ENCODE measurements at places on chromosomes 12 and 14. TPM values are rescaled to one million over a fixed set of nuclear protein-coding genes. Genes with fewer than 3 reads are reported as not detected.

Gene RIMKLB
- 94.8 TPM for total RNA-seq

DNA sequence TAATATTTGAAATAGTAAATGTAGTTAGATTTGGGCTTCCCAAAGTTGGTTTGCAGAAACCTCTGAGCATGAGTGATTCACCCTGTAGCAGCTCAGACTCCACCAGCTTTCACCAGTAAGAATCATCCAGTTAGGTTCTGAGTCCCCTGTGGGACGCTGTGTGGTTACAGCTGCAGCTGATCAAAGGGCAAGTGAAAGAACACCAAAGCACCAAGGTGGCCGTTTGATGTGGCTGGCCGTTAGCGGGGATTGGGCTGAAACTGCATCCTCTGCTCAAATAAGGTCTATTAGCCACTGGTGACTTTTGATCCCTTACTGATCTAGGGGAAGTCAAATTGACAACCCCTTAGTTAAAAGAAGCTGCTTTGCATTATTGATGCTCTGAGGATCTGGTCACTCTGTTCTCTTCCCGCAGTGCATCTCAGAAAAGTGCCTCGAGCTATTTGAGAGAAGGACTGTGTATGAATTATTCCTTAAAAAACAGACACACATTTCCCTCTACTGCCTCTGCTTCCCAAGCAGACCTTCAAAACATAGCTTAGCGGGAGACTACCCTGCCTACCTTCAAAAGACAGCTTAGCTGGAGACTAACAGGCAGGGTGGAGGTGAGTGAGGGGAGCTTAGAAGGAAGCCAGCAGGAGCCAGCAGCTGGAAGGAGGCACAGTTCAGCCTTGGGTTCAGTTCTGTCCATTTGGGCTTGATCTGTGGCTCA, 3.7 kb downstream of the ABHD12B start:
- no peak for DNase-seq

DNA sequence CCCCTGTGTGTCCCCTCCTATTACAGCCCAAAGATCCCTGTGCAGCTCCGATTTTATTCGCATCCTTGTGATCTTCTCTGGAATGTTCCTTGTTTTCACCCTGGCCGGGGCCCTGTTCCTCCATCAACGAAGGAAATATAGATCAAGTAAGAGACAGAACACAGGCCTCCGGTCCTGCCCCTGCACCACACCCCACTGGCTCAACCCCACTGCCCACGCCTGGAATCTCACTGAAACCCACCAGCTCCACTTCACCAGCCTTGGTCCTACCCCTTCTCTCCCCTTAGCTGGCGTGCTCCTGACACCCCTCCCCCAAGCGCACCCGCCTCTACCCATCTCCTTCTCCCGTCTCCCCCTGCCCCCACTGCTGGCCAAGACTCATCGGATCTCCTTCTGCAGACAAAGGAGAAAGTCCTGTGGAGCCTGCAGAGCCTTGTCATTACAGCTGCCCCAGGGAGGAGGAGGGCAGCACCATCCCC, 934 bp upstream of the TAPBPL start:
- DNase-seq = peak; percentile 49

Gene SELPLG
- 0.56 TPM for total RNA-seq

- no peak for DNase-seq
These were observed 1009.1 kb upstream of the FLRT2 start for GRCh38 chr14:84520711-84521338.

GRCh38 chr12:97482143-97482693, 19.6 kb downstream of the RMST start:
- no peak for DNase-seq

Gene OR4E2
- total RNA-seq = not detected

- DNase-seq = peak; percentile 95
These were observed 12.3 kb downstream of the METTL3 start for GRCh38 chr14:21498540-21499526.

GRCh38 chr12:91225316-91225715, 42.7 kb upstream of the DCN start:
- DNase-seq = no peak

- peak; percentile 54 for DNase-seq
These were observed 249.5 kb upstream of the DCN start for GRCh38 chr12:91432089-91432488.

DNA sequence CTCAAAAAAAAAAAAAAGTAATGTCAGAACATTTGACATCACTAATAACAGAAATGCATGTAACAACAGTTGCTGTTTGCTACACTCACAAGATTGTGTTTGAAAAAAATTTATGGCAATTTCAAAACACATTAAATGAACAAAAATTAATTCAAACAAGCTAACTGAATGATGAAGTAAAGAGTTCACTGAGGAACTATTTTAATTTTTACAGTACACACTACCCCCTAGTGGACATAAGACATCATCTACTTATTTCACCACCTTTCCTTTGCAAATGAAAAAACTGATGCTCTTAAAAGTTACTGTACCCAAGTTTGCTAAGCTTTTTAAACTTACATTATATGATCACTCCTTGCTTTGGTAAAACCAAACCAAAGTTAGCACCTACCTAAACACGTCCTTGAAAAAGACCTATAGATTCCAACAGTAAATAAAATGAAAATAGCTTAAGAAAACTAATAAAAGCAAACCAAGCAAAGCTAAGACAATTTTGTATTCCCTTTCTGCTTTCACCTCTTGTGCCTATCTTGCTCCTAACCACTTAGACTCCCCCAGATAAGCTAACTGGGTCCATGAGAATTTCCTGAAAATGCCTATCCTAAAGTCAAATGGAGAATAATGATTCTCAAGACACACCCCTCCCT, 22.2 kb downstream of the UBE2N start:
- peak; percentile 69 for DNase-seq

Gene LRP6
- 61.7 TPM for total RNA-seq

Gene TAS2R14
- 5.9 TPM for total RNA-seq

Gene HOXC5
- total RNA-seq = not detected

DNA sequence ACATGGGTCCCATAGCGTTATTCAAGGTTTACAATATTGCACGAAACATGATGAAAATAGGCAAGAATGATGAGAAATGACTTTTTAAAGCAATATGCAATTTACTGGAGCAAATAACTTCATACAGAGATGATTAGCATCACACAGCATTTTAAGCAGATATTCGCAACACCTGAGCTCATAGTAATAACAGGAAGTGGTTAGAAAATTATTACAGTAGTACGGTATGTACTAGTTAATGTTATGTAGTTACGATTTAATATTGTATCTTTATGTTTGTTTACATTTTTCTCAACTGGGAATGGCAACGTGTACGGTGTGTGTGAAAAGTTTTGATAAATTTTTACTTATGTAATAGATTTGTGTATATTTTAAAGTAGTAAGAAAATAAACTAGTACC, 102.6 kb downstream of the OSBPL8 start:
- DNase-seq = no peak

Gene WNT1
- total RNA-seq = not detected

GRCh38 chr12:54988402-54989054, 4.0 kb upstream of the TESPA1 start:
- DNase-seq = no peak

Gene KLRK1
- not detected for total RNA-seq

- DNase-seq = no peak
These were observed 41.4 kb upstream of the AMIGO2 start for GRCh38 chr12:47121146-47121545.

GRCh38 chr12:69515394-69515930, 45.3 kb downstream of the FRS2 start:
- DNase-seq = no peak

Gene TTC6
- total RNA-seq = not detected

Gene SLC35F4
- not detected for total RNA-seq

Gene ITGA7
- total RNA-seq = 49.1 TPM

Gene PIWIL1
- total RNA-seq = not detected

Gene PMCH
- not detected for total RNA-seq

Gene TESPA1
- not detected for total RNA-seq

Gene RTL1
- not detected for total RNA-seq

Gene OTOGL
- 0.35 TPM for total RNA-seq

DNA sequence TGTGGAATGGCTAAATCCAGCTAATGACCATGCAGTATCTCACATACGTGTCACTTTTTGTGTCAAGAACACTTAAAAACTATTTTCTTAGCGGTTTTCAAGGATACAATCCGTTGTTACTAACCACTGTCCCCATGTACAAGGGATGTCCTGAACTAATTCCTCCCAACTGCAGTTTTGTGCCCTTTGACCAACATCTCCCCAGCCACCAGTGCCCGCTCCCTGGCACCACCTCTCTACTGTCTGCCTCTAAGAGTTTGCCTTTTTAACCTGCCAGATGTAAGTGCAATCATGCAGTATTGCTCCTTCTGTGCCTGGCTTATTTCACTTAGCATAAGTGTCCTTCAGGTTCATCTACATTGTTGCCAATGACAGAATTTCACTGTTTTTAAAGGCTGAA, 315.7 kb downstream of the TMEM121 start:
- DNase-seq = no peak

GRCh38 chr12:28257411-28257810, 67.2 kb downstream of the CCDC91 start:
- DNase-seq = no peak

DNA sequence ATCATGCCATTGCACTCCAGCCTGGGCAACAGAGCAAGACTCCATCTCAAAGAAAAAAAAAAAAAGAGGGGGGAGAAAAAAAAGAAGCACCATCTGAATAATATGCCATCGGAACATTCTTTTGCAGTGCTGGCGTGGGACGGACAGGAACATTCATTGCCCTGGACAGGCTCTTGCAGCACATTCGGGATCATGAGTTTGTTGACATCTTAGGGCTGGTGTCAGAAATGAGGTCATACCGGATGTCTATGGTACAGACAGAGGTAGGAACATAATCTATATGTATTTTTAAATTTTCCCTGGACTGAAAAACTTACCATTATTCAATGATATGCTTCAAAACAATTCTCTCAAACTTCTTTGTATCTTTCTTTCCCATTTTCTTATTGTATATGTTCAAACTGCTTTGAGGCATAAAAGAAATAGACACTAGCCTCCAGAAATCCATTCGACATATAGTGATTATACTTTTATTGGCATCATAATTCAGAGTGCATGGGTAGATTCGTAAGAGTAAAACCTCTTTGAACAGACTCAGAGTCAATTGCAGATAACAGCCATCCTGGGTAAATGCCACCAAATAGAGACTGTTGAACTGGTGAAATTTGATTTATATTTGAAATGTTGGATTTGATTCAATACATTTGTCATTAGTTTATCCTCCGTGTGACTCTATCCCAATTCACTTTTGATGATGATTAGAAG, 199.7 kb downstream of the EPS8 start:
- no peak for DNase-seq

- DNase-seq = no peak
These were observed 5.3 kb downstream of the LTB4R start for GRCh38 chr14:24316597-24316950.

GRCh38 chr14:68405961-68406360, 386.9 kb downstream of the ZFP36L1 start:
- DNase-seq = no peak

GRCh38 chr12:57332646-57333312, 81.8 kb upstream of the STAC3 start:
- DNase-seq = no peak

DNA sequence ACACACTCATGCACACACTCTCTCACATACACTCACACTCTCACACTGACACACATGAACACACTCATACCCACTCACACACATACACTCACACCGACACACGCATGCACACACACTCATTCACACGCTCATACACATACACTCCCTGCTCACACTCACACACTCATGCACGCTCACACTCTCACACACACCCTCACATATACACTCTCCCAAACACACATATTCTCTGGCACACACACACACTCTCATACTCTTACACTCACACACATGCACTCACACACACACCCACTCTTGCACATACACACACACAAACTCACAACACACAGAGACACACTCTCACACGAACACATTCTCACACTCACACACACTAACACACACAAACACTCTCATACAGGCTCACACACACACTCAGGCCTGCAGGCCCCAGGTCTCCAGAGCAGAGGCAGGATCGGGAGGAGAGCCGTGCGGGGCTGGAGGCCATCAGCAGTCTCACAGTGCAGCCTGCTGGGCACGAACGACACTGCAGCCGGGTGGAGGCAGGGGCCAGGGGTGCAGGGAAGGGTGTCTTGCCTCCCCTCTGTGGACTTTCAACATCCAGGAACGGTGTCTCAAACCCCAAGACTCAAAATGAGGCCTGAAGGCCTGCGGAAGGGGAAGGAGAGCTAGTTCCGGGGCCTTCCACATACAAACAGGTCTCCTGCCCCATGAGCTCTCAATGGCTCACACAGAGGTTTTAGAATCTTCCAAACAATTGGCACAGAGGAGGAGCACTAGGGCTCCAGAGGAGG, 148.7 kb downstream of the ANO2 start:
- peak; percentile 82 for DNase-seq

Gene SSTR1
- 2.3 TPM for total RNA-seq

DNA sequence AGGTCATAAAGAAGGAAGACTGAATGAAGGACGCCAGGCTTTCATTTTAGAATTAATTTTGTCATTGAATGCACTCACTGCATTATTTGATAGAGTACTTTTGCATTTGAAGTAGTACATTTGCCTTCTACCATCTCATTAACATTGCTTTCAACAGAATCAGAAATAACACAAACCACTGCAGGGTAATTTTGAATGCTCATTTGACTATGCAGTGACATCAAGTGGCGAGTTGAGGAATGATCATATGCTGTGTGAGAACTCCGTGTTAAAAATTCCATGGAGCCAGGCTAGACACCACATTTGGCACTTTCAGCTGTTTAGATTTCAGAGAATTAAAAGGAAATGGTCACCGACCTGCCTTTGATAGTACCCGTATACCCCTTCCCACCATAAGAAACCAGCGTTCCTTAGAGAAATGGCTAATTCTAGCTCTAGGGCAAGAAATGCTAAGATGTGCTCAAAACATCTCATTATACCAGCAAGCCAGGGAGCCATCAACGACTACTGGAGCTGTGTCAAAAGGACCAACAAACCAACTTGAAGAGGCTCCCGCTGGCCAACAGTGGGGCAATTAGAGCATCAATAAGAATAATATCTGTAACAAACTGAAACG, 16.5 kb downstream of the HEBP1 start:
- DNase-seq = peak; percentile 55

Gene CCDC38
- not detected for total RNA-seq

- DNase-seq = no peak
These were observed 97.9 kb downstream of the RFLNA start for GRCh38 chr12:124392667-124393413.

- no peak for DNase-seq
These were observed 94.9 kb downstream of the DAAM1 start for GRCh38 chr14:59283361-59283760.

GRCh38 chr12:124909831-124910560, 4.5 kb downstream of the UBC start:
- DNase-seq = no peak

Gene KRT86
- not detected for total RNA-seq

GRCh38 chr14:103230658-103231334, 103.2 kb upstream of the EIF5 start:
- DNase-seq = no peak

Gene SIX4
- 50.2 TPM for total RNA-seq
